ENCODE measurements at places on chromosomes 3 and 15. TPM values are rescaled to one million over a fixed set of nuclear protein-coding genes. Genes with fewer than 3 reads are reported as not detected.

DNA sequence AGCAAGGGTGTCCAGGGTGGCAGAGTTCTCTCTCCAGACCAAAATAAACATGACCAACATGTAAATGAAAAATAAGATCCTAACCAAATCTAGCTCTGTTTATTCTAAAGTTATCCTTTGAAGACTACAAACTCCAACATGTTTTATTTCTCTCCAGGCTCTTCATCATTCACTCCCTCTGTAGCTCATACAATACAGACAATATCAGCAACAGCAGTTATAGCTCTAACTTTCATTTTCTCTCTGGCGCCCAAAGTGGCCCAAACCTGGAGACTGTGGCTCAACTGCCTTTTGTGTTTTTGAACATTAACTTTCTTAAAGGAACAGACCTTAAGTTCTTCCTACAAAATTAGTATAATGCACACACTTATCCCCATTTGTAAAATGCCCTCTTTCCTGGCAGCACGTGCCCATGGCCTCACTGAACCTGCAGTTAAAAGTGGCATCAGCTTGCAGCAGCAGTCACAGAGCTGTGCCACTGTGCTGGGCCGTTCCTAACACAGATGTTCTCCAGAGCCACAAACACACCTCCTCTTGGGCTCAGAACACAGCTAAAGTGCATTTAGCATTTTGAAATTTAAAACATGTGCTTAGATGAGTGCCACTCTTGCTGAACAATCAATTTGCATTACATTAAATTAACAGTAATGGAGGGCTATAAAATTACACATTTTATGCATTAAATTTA, 91.9 kb downstream of the RORA start:
- no peak overlapping the region for H3K27ac ChIP-seq
- no peaks in the 10 kb centered on the region for H3K27me3 ChIP-seq
- H3K36me3 ChIP-seq = no peaks in the 10 kb centered on the region
- H3K4me1 ChIP-seq = no peaks in the 10 kb centered on the region
- H3K4me3 ChIP-seq = no peak overlapping the region

- peak overlapping the region; percentile 81 for H3K4me3 ChIP-seq
- H3K4me1 ChIP-seq = no peaks in the 10 kb centered on the region
- peaks cover 8% of the 10 kb centered on the region for H3K36me3 ChIP-seq
- H3K27ac ChIP-seq = peak overlapping the region; percentile 75
Measured at GRCh38 chr15:65132878-65133547, 595 bp downstream of the PDCD7 start.

DNA sequence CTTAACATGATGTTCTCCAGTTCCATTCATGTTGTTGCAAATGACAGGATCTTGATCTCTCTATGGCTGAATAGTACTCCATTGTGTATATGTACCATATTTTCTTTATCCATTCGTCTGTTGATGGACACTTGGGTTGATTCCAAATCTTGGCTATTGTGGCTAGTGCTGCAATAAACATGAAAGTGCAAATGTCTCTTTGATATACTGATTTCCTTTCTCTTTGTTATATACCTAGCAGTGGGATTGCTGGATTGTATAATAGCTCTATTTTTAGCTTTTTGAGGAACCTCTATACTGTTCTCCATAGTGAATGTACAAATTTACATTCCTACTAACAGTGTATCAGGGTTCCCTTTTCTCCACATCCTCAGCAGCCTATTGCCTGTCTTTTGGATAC, 5.9 kb upstream of the RBP2 start:
- H3K4me1 ChIP-seq = no peaks in the 10 kb centered on the region
- H3K27ac ChIP-seq = no peak overlapping the region
- H3K4me3 ChIP-seq = no peak overlapping the region
- H3K36me3 ChIP-seq = no peaks in the 10 kb centered on the region
- no peak for DNase-seq
- H3K27me3 ChIP-seq = no peaks in the 10 kb centered on the region

DNA sequence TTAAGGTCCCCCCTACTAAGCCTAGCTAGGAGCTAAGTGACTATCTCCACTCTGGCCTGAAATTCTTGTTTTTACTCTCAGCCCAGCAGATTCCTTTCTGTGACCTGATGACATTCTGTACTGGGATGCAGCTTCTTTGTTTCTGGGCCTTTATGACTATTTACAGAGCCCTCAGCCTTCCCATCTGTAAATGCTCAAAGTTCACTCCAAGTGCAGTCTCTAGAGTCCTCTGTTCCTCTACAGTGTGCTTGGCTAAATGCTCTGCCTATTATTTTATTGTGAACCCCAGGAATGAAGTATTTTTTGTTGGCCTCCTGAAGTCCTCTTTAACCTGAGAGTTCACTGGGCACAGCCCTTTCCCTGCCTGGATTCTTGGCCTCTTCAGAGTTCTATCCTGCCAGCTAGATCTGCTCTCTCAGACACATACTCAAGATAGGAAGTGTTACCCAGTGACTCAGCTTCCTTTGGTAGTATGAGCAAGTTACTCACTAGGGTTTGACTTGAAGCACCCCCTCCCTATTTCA, 278.1 kb upstream of the P2RY1 start:
- peak; percentile 46 for DNase-seq
- H3K27me3 ChIP-seq = no peaks in the 10 kb centered on the region

Gene GABRR3
- not detected for polyA plus RNA-seq

Gene CYP1A1
- polyA plus RNA-seq = 0.02 TPM

GRCh38 chr3:79184251-79184650, 583.5 kb downstream of the ROBO1 start:
- no peak overlapping the region for H3K4me3 ChIP-seq
- no peak overlapping the region for H3K27ac ChIP-seq
- DNase-seq = no peak
- H3K27me3 ChIP-seq = no peaks in the 10 kb centered on the region

GRCh38 chr3:122559906-122560305, 4.2 kb downstream of the PARP9 start:
- no peak overlapping the region for H3K27ac ChIP-seq
- no peaks in the 10 kb centered on the region for H3K36me3 ChIP-seq
- H3K27me3 ChIP-seq = no peaks in the 10 kb centered on the region
- no peak overlapping the region for H3K4me3 ChIP-seq

DNA sequence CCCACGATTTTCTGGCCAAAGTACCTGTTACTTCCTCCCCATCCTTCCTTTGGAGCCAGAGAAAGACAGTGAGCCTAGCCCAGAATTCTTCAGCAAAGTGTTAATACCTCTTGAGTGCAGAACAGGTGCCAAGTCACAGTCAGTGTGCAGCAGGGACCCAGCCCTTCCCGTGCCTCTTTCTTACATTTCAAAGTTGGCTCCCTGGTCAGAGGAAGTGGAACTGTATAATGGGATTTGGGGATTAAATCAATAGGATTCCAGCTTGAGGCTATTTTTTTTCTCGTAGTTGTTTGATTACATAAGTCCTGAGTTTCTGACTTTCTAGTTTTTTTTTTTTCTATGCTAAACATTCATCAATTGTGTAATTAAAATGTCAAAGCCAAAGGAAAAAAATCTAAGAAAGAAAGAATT, 52.6 kb upstream of the ABHD10 start:
- no peak overlapping the region for H3K27ac ChIP-seq
- H3K4me3 ChIP-seq = no peak overlapping the region
- DNase-seq = no peak
- H3K4me1 ChIP-seq = peaks cover 3% of the 10 kb centered on the region
- H3K36me3 ChIP-seq = peaks cover 4% of the 10 kb centered on the region

DNA sequence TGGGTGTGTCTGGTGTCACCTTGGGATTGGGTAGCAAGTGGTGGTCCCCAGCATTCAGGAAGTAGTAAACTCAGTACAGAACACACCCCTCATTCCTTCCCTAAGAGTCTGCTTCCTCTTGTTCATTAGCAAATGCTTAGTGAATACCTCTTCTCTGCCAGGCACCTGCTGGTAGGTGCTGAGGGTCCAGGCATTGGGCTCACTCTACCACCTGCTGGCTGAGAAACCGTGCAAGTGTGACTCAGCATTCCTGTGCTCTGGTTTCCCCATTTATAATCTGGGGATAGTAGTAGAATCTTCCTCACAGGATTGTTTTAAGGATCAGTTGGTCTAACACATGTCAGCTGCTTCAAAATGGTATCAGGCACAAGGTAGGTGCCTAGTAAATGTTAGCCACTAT, 4.8 kb downstream of the SHF start:
- H3K4me3 ChIP-seq = no peak overlapping the region
- no peaks in the 10 kb centered on the region for H3K36me3 ChIP-seq

Gene FSTL1
- 583 TPM for polyA plus RNA-seq

DNA sequence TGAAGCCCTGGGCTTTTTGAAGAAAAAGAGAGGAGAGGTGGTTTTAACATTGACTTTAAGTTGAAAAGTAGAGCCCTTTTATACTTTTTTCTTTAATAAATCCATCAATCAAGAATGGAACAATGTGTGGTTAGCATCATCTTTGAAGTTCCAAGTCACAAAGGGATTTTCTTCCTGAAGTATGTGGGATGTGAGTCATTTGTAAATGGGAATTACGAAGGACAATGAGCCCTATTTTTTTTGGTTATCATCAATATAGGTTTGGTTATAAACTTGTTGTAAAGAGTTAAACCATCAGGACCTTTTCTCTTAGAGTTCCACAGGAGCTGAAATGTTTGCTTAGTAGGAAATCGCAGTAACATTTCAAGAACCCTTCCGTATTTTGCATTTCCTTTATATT, 38.3 kb downstream of the PIK3CA start:
- peaks cover 11% of the 10 kb centered on the region for H3K4me1 ChIP-seq
- H3K27ac ChIP-seq = no peak overlapping the region
- H3K4me3 ChIP-seq = no peak overlapping the region
- no peak for DNase-seq
- no peaks in the 10 kb centered on the region for H3K36me3 ChIP-seq

Gene AVEN
- 16.0 TPM for polyA plus RNA-seq

DNA sequence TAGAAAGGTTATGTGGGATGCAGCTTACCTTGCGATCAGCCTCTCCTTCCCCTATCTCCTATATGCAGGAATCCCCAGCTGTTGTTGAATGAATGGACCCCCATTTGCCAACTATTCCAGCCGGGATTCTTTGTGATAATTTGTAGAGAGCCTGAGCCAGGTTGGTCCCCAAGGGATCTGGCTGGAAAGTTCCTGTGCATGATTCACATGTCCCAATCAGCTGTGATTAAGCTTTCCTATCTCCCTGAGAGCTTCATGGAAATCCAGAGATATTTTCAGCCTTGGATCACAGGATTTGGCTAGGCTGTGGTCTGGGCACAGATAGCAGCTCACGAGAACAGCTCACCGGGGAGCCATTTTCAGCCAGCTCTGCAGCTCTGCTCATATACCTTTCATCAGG, 76.7 kb downstream of the ARNT2 start:
- H3K4me3 ChIP-seq = no peak overlapping the region
- H3K27ac ChIP-seq = peak overlapping the region; percentile 64
- no peaks in the 10 kb centered on the region for H3K27me3 ChIP-seq
- DNase-seq = peak; percentile 62
- no peaks in the 10 kb centered on the region for H3K36me3 ChIP-seq
- H3K4me1 ChIP-seq = peaks cover 58% of the 10 kb centered on the region

- H3K27me3 ChIP-seq = no peaks in the 10 kb centered on the region
- peak overlapping the region; percentile 28 for H3K27ac ChIP-seq
- H3K4me3 ChIP-seq = peak overlapping the region; percentile 18
- DNase-seq = peak; percentile 62
- H3K4me1 ChIP-seq = peaks cover 14% of the 10 kb centered on the region
Measured at GRCh38 chr15:38266247-38266986, 13.8 kb downstream of the SPRED1 start.

GRCh38 chr15:59137566-59137965, 32.6 kb downstream of the CCNB2 start:
- H3K4me3 ChIP-seq = no peak overlapping the region
- H3K27ac ChIP-seq = no peak overlapping the region
- H3K4me1 ChIP-seq = no peaks in the 10 kb centered on the region
- DNase-seq = no peak
- H3K36me3 ChIP-seq = peaks cover 13% of the 10 kb centered on the region
- H3K27me3 ChIP-seq = no peaks in the 10 kb centered on the region

Gene GXYLT2
- 25.9 TPM for polyA plus RNA-seq

DNA sequence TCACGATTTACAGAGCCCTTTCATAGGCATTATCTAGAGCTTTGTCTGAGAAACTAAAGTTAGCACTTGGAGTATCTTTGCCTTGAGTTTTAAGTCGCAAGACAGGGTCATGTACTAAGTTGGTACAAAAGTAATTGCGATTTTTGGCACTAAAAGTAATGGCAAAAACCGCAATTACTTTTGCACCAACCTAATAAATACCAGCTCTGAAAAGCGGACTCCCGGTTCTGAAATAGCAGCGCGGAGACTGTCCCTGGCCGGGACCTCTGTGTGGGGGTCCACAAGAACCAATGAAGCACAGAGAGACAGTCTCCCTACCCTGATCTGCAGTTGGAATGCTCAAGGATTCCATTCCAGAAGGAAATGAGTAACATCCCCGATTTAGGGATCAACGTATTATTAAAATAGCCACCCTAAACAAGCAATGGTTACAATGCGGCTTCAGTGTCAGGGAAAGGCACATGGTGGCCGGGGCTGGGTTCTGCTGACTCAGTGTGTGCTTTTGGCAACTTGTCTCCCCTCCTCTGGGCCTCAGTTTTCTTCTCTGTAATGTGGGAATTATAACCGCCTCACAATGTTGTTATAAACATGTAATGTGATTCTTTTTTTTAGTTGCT, 150.3 kb upstream of the MCTP2 start:
- H3K4me1 ChIP-seq = no peaks in the 10 kb centered on the region
- no peaks in the 10 kb centered on the region for H3K27me3 ChIP-seq
- no peak overlapping the region for H3K4me3 ChIP-seq
- DNase-seq = no peak

GRCh38 chr15:73582851-73583379, 50.3 kb downstream of the NPTN start:
- H3K4me1 ChIP-seq = no peaks in the 10 kb centered on the region
- peaks cover 5% of the 10 kb centered on the region for H3K36me3 ChIP-seq
- H3K27me3 ChIP-seq = no peaks in the 10 kb centered on the region
- H3K4me3 ChIP-seq = no peak overlapping the region
- H3K27ac ChIP-seq = no peak overlapping the region
- DNase-seq = no peak

DNA sequence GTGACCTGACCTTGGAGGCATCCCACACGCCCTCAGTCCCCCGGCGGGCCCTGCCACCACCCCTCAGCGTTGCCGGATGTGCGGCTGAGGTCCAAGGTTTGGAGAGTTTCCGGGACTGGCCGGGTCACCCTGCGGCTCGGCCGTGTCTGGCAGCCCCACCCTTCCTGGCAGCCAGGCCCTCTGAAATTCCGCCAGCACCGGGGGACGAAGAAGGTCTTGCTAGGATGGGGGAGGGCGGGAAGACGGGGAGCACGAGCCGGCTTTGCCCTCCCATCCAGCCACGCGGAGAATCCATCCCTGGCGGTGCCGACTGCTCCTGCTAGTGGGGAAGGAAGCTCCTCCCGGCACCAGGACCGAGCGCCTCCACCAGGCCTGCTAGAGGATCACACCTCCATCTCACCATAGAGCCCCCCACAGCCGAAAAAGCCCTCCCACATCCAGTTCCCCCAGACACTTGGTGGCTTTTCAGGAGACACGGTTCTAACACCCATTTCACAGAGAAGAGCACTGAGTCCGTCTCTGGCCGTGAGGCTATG, 81.5 kb downstream of the CPN2 start:
- H3K4me3 ChIP-seq = no peak overlapping the region
- peak overlapping the region; percentile 15 for H3K27ac ChIP-seq
- no peaks in the 10 kb centered on the region for H3K27me3 ChIP-seq

- DNase-seq = peak; percentile 68
- no peaks in the 10 kb centered on the region for H3K36me3 ChIP-seq
- H3K4me1 ChIP-seq = peaks cover 37% of the 10 kb centered on the region
- no peak overlapping the region for H3K4me3 ChIP-seq
- H3K27ac ChIP-seq = peak overlapping the region; percentile 66
Measured at GRCh38 chr3:58386626-58387365, 46.8 kb downstream of the PDHB start.

Gene BFSP2
- polyA plus RNA-seq = not detected

All from fibroblast of lung (primary cell).